ENCODE measurements at places on chromosomes 11 and 22.
A peak's percentile ranks its signal among the peaks of the same experiment; 100 is the strongest.

GRCh38 chr22:44535362-44536095, 37.5 kb upstream of the RTL6 start:
- DNase-seq: no peak

GRCh38 chr22:30252411-30253204, 6.0 kb upstream of the LIF start:
- no peak for DNase-seq

- no peak for DNase-seq
Measured at GRCh38 chr11:128549256-128549944, 38.0 kb downstream of the ETS1 start.

GRCh38 chr11:27563201-27563600, 56.6 kb upstream of the LIN7C start:
- no peak for DNase-seq

DNA sequence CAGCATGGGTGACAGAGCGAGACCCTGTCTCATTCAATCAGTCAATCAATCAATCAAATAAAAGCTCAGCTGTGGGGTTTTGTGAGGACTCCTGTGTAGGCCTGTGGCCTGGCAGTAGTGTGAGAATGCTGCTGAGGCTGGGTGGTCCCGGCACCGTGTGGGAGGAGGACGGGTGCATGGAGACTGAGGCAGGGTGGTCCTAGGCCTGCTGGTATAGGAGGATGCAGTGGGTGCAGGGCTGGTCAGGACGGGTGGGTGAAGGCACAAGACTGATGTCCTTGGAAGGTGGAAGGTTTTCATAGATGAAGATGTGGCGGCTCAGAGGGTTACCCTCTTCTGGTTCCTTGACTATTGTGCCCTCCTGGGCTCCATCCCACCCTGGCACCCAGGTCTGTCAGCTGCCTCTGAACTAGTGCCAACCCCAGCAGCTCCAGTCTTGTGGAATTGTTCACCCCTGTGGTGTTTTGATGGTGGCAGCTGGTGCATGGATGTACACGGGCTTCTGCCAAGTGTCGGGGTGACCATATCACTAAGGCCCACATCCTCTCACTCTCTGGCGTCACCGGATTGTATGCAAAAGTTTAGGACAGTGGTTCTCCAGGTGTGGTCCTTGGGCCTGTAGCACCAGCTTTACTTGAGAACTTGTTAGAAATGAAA, 23.7 kb downstream of the TANGO2 start:
- no peak for DNase-seq

GRCh38 chr22:19802894-19803735, 42.5 kb downstream of the TBX1 start:
- DNase-seq: no peak

DNA sequence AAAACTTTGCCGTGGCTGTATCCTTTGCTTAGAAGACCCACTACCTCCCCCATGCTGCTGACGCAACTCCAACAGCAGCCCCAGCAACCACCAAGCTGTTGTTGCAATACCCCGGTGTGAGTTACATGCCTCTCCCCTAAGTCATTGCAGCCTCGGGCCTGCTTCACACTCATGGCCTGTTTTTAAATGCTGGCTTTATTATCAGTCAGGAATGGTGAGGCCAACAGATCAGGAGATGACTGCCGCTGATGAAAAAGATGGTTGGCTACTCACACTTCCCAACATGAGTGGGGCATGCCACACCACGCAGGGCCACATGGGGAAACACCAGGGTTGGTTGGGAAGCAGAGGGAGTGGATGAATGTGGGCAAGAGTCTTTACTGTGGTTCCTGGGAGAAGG, 171.5 kb upstream of the SYT13 start:
- DNase-seq: peak; percentile 57

DNA sequence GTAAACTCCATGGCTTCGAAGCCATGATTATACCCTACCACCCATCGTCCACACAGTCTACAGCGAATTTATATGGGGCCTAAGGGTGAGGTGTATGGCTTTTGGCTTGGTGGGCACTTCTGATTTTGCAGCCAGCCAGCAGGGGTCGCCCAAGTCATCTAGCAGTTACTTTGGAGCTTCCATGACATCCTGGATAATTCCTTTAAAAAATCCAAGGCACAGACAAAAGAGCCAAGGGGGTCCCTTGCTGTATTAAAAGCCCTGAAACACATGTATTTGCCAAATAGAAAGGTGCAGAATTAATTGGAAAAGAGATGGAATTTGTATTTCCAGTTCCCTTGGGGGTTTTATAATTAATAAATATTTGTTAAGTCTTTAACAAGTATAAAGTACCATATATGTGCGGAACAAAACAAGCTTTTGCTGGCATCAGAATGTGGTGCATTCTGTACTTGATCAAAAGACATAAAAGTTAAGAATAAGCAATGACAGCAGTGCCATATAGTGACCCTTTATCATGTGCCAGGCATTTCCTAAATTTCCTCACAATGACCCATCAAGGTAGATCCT, 132.8 kb upstream of the PITPNB start:
- DNase-seq: peak; percentile 63

DNA sequence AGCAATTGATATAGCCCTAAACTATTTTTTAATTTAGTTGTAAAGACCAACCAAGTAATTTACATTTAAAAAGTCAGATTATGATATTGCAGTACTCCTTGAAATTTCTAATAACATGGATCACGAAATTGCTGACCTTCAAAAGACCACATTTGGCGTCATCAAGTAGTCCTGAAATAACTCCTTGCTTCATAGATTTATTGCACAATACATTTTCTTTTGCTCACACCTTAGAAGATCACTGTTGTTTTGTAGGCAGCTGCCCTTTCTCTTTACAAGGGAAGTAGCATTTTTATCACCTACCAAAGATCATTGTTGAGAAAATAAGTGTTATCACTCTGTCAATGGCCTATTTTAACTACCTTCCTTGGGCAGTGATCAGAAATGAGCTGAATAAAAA, 815.8 kb downstream of the METTL15 start:
- DNase-seq: no peak

DNA sequence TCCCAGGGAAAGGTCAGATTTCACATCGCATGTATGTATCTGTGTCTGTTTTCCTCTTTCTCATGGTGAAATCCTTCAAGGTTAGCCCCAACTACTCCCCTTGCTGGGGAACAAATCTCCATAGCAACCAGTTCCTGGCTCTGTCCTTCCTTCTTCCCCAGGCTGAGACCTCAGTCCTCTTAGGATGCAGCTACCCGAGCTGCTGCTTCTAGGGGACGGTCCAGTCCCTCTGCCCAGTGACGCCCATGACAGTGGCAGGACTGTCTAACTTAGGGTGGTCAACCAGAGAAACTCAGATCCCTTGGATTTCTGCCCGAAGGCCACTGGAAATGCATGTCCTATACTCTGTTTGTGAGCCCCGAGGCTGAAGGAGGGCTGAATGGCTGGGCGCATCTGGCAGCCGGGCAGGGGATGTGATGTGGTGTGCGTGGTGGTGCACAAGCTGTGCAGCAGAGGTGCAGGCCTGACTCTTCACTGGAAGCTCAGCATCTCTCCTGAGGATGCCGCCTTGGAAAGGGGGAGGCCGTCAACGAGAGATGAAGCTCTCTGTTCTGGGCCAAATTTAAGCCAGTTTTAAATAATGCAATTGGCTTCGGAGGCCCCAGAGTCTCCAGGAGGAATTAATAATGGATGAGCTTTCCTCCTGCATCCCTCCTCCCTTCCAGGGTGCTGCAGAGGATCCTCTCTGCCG, 118.7 kb upstream of the B3GAT1 start:
- no peak for DNase-seq

Data from hematopoietic multipotent progenitor cell treated with erythropoietin and hydrocortisone succinate and interleukin-3 and kit ligand, for 6 days (in vitro differentiated cells).